ENCODE measurements at places on chromosomes 16 and 17. TPM values are rescaled to one million over a fixed set of nuclear protein-coding genes. Genes with fewer than 3 reads are reported as not detected.

Gene NTN1
- 19.4 TPM for total RNA-seq

Gene PGAP6
- total RNA-seq, result 28.1 TPM

Gene GCGR
- total RNA-seq, result not detected

Gene SPATA22
- 0.51 TPM for total RNA-seq

Gene NKIRAS2
- total RNA-seq, result 43.8 TPM

Gene CPNE7
- total RNA-seq, result not detected

Gene IRX3
- 42.4 TPM for total RNA-seq

Gene MLX
- total RNA-seq, result 69.1 TPM

Gene CNGB1
- not detected for total RNA-seq

Gene LRRC75A
- 0.40 TPM for total RNA-seq

Gene ABCA10
- 6.9 TPM for total RNA-seq

Gene ZSCAN32
- total RNA-seq, result 5.5 TPM

Gene HOXB9
- not detected for total RNA-seq

Gene ZP2
- total RNA-seq, result not detected

Gene CDR2
- total RNA-seq, result 5.2 TPM

Gene SOST
- not detected for total RNA-seq

Gene SLC5A10
- total RNA-seq, result not detected

Gene FBXO47
- not detected for total RNA-seq

Gene TNFRSF13B
- total RNA-seq, result not detected

Gene ABI3
- 5.5 TPM for total RNA-seq

Gene CDH5
- 42.9 TPM for total RNA-seq

Gene ABCA3
- 6.0 TPM for total RNA-seq

Gene KRTAP2-1
- not detected for total RNA-seq

Gene FOXC2
- 1.4 TPM for total RNA-seq

Gene CHTF18
- total RNA-seq, result 3.7 TPM

Gene KRT20
- total RNA-seq, result not detected

Gene YWHAE
- 613 TPM for total RNA-seq

Gene KRT37
- total RNA-seq, result not detected

Gene SCNN1G
- 0.13 TPM for total RNA-seq

Gene TBC1D3C
- total RNA-seq, result not detected

Gene KRTAP4-16
- total RNA-seq, result not detected

Gene PRSS21
- total RNA-seq, result not detected

Gene ADAM11
- total RNA-seq, result 18.5 TPM

Gene CACNA1H
- 4.2 TPM for total RNA-seq

Gene MYH1
- total RNA-seq, result not detected

Gene MNT
- 10.1 TPM for total RNA-seq

Gene STAT5A
- total RNA-seq, result 14.9 TPM

Gene NEUROD2
- not detected for total RNA-seq

Gene CCL7
- total RNA-seq, result not detected

Gene PPP1R27
- not detected for total RNA-seq

Gene AP2B1
- total RNA-seq, result 112 TPM

Gene NPIPB9
- 0.19 TPM for total RNA-seq
